Neural cell (in vitro differentiated cells): ENCODE measurements at places on chromosomes 13 and 19. TPM values are rescaled to one million over a fixed set of nuclear protein-coding genes. Genes with fewer than 3 reads are reported as not detected.

NKPD1 gene
- polyA plus RNA-seq: 1.6 and 2.8 TPM in 2 replicates

SYCN gene
- polyA plus RNA-seq: not detected in 2 replicates

AMH gene
- polyA plus RNA-seq: 57.5 and 71.5 TPM in 2 replicates

HIPK4 gene
- not detected in 2 replicates for polyA plus RNA-seq

GJA3 gene
- polyA plus RNA-seq: not detected in 2 replicates

LILRB3 gene
- polyA plus RNA-seq: not detected in 2 replicates

JAK3 gene
- 0.04 and 0.11 TPM in 2 replicates for polyA plus RNA-seq

PRTN3 gene
- polyA plus RNA-seq: 0.54 TPM in 1 of 2 replicates, not detected in the other

ZNF701 gene
- 8.0 and 8.1 TPM in 2 replicates for polyA plus RNA-seq

GAPDHS gene
- polyA plus RNA-seq: not detected in 2 replicates

JSRP1 gene
- 1.3 and 1.4 TPM in 2 replicates for polyA plus RNA-seq
